IMR-90 (cell line): ENCODE measurements at places on chromosomes 1 and 21.

DNA sequence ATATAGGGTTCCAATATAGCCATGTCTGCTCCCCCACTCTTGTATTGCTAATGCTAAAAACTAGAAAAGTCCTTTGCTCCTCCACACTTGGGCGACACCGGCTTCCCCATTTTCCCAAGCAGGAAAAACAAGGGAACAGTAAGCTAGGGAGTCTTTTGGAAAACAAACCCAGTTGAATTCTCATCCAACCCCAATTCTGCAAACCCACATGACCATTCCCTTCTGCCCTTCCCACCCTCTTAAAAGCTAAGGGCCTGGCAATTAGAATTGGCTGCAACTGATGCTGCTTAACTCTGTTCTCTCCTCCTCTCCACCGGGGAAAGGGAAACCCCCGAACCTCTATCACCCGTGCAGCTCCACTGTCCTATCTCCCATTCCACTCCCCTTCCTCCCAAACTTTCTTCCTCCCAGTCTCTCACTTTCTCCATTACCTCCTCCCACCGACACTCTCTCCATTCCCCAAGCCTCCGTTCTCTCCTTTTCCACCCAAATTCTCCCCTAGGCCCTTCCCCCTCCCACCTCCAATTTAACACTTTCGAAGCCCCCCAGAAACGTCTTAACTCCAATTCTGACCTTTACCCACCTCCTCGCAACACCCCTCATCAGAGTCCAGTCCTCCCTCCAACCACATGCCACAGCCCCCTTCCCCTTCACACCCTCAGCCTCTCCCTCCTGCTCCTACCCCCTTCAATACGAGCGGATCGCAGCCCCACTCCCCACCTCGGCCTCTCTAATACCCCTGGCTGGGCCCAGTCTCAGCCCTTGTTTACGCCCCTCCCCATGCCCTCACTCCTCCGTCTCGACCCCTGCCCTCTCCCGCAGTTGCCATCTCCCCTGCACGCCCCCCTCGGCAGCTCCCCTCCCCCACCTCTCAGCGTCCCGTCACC is 701 bp downstream of the DEDD start:
- peak; percentile 24 for DNase-seq

- no peak for DNase-seq
Observed at GRCh38 chr1:43954036-43954435, 7.3 kb downstream of the IPO13 start.

- no peak for DNase-seq
Observed at GRCh38 chr1:96338622-96339021, 383.0 kb upstream of the PTBP2 start.

- peak; percentile 57 for DNase-seq
Observed at GRCh38 chr1:43708002-43708410, 670 bp downstream of the ST3GAL3 start.

GRCh38 chr1:115893545-115893944 is 52.6 kb upstream of the NHLH2 start:
- DNase-seq: no peak

GRCh38 chr1:62280150-62280549 is 39.1 kb downstream of the KANK4 start:
- no peak for DNase-seq

DNA sequence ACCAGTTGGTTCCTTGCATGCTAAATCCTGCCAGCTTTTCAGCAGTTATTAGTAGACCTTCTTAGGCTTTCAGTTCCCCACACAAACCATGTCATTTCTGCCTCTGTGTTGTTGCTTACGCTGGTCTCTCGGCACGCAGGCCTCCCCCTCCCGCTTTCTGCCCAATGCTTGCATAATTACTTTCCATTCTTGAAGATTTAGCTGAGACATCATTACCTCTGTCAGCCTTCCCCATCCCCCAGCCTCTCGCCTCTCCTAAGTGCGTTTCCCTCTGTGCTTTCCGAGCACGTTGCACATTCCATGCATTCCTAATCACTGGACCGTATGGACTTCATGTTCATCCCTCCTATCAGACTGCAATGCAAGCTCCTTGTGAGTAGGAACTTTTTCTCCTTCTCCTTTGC is 26.8 kb downstream of the TSHB start:
- DNase-seq: peak; percentile 59

DNA sequence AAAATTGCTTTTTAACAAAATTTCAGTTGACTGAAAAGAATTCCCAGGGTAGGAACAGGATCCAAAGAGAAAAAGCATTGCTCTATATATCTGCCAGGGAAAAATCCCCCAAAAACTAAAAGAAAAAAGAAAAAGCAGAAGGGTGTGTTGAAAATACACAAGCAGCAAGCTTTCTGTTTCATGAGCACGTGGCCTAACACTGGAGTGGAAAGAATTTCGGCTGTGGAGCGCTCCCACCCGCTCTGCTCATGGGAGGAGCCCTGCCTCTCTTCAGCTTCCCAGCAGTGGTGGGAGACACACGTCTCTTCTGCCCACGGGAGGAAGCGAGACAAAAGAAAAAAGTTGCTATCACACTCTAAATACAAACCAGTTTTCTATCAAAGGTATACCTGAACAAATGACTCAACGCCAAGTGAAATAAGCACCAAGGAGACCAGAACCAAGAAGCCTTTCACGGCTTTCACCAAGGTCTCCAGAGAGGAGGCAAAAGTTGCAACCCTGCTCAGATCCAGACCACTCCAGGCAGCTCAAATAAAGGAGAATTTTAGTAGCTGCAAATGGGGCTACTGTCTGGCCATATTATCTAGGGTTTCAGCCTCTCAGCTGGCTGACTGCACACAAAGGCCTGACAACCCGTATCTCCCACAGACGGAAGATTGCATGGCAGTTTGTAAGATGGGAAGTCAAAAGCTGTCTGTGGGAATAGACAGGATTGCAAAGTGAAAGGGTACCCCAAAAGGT is 29.5 kb upstream of the ZNF496 start:
- DNase-seq: peak; percentile 21

GRCh38 chr1:109793486-109794318 is 30.0 kb upstream of the EPS8L3 start:
- peak; percentile 81 for DNase-seq

GRCh38 chr1:155130272-155131006 is 2.8 kb downstream of the EFNA1 start:
- DNase-seq: no peak

DNA sequence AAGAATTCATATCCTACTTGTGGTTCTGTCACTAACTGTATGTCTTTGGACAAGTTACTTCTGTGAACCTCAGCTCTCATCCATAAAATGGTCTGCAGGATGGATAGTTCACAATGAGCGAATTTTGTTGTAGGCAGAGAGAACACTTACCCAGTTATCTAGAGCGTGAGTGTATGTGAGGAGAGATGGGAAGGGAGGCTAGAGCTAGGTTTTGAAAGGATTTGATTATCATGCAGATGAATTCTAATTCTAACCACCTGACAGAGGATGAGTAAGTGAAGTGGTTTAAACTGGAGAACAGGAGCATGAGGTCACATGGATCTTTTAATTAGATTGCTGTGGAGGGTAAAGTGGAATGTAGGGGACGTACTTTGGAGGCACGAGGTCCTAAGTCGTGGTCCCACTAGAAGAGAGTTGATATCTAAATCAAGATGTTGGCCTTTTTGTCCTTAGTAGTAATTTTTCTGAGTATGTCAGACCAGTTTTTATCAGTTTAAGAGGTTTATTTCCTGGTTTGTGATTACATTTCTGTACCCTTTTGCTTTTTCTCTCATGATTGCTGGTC is 5.0 kb downstream of the SUCO start:
- no peak for DNase-seq

DNA sequence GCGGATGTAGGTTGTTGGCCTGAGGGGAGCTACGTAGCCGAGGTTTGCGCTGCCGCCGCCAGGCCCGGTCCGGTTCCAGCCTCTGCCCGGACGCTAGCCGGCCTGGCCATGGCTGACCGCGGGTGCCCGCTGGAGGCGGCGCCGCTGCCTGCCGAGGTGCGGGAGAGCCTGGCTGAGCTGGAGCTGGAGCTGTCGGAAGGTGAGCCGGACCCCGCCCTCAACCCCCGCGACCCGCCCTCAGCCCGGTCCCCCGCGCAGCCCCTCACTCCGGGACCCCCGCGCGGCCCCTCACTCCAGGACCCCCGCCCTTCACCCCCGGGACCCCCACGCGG is 299 bp downstream of the DIP2A start:
- DNase-seq: no peak

- DNase-seq: no peak
Observed at GRCh38 chr1:183394435-183394834, 23.7 kb downstream of the NMNAT2 start.

- DNase-seq: no peak
Observed at GRCh38 chr21:46227811-46228344, 696 bp downstream of the LSS start.

DNA sequence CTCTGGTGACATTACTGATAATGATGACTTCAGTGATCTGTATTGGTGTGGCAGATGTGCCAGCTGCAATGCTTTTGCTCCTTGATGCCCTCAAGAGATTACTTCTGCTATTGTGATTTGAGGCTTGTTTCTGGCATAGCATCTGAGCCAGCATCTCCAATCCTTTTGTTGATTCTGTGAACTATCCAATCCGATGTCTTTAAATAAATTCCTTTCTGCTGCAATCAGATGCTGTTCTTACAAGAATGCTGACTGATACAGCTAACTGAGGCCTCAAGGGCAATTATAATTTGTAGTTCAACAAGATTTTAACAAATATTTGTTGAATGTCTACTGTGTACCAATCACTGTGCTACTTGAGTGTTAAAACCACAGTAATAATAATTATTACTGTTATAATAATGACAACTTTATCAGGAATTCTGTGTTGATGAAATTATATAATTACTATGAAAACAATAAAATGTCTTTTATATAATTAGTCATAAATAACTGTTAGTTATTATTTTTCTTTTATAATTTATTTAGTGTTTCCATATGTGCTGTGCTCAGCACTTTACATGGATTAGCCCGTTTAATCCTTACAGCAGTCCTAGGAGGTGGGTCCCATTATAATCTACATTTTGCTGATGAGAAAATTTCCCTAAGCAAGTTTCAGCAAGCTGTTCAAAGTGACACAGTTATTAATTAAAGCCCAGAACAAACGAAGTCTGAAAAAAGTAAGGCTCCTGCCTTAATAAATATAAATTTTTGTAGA is 308.2 kb downstream of the BRINP3 start:
- DNase-seq: peak; percentile 78

DNA sequence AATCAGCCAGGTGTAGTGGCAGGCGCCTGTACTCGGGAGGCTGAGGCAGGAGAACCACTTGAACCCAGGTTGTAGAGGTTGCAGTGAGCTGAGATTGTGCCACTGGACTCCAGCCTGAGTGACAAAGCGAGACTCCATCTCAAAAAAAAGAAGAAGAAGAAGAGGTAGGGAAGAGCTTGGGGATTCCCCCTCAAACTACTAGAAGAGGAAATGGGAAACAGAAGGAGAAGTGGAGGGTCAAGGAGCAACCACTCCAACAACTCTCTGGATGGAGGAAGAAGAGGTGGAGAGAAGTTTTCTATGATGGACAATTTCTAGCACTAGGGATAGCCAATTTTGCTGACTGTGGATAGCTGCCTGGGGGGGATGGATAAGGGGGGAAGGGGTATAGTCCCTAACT is 14.9 kb upstream of the SLAMF9 start:
- DNase-seq: no peak

DNA sequence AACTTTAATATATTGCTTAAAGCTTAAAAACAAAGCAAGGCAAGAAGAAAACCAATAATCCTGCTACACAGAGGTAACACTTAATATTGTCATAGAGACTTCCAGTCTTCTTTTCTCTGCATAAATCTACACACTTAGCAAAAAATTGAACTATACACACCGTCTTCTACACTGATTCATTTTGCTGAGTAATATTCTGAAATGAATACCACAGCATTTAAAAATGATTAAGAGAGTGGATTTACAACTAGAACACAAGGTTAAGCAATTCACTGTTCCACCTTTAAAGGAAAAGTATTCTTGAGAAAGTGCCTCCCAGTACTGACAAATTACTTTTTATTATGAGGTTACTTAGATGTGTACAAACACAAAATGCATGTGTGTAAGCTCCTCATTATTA is 22.2 kb upstream of the ITPKB start:
- no peak for DNase-seq

DNA sequence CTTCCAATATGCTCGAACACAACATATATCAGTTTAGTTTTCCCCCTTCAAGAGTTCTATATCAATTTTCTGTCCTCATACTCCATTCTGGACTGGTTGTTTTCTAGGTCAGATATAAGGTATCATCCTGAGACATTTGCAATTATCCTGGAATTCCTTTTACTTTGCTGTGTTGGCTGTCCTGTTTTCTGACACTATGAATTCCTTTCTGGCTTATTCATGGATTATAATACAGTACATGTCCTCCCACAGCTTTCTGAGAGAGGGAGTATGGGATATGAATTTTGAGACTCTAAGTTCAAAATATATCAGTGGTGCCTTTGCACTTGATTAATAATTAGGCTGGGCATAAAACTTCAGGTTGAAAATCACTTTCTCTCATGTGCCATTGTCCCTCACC is 11.9 kb downstream of the PHTF1 start:
- DNase-seq: peak; percentile 36

- peak; percentile 75 for DNase-seq
Observed at GRCh38 chr1:35660581-35661473, 19.5 kb upstream of the PSMB2 start.

- no peak for DNase-seq
Observed at GRCh38 chr21:44350773-44351481, 2.5 kb upstream of the TRPM2 start.

DNA sequence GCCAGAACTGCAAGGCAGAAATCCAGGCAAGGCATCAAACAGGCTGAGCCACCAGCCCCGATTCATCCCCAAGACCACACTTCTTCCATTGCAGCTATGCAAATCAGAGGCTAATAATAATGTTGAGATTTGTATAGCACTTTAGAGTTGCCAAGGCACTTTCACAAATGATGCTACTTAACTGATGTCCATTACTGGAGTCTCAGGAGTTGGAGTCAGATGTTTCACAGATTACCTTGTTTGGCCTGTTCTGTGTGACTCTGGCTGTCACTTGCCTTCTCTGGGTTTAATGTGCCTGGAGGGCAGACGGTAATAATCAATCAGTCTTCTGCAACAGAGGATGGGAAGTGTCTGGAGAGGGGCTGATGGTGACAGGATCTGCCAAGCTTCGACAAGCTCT is 40.8 kb upstream of the MPZL1 start:
- DNase-seq: no peak

GRCh38 chr1:119139403-119139802 is 1.1 kb downstream of the WARS2 start:
- DNase-seq: no peak
